Hypothalamus (tissue), 51 donors: ENCODE measurements at places on chromosomes 11 and 22.

- DNase-seq: no peak
Measured at GRCh38 chr22:26308467-26308866, 120.6 kb upstream of the ASPHD2 start.

DNA sequence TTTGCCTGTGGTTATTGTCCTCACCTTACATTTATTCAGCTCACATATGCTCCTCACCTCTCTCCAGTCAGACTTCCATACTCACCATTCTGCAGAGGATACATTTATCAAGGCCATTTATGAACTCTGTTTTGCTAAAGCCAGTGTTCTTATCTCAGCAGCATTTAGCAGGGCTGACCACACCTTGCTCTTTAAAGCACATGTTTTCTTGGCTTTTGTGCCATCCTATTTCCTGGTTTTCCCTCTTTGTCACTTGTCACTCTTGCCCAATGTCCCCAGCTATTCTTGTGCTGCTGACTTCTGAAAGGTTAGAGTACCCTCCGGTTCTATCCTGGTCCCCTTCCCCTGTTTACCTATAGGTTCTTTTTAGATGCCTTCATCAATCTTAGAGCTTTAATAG, 446.6 kb downstream of the NELL1 start:
- no peak for DNase-seq

- no peak for DNase-seq
Measured at GRCh38 chr22:49488943-49489342, 338.7 kb downstream of the BRD1 start.

DNA sequence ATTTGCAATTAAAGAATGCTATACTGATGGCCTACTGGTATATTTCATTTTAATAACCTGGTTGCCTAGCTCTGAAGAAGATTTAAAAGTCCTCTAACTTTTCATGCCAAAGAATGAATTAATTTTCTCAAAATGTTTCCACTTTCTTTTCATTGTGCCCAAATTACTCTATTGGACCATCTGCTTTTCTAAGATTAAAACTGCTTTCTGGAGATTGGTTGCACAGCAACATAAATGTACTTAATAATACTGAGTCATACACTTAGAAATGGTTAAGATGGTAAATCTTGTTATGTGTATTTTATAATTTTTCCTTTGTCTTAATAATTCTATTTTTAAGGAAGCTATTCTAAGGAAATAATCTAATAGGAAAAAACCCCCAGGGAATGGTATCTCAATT, 150.2 kb downstream of the SWAP70 start:
- DNase-seq: no peak

GRCh38 chr11:61654397-61654829, 25.8 kb upstream of the DAGLA start:
- DNase-seq: no peak

DNA sequence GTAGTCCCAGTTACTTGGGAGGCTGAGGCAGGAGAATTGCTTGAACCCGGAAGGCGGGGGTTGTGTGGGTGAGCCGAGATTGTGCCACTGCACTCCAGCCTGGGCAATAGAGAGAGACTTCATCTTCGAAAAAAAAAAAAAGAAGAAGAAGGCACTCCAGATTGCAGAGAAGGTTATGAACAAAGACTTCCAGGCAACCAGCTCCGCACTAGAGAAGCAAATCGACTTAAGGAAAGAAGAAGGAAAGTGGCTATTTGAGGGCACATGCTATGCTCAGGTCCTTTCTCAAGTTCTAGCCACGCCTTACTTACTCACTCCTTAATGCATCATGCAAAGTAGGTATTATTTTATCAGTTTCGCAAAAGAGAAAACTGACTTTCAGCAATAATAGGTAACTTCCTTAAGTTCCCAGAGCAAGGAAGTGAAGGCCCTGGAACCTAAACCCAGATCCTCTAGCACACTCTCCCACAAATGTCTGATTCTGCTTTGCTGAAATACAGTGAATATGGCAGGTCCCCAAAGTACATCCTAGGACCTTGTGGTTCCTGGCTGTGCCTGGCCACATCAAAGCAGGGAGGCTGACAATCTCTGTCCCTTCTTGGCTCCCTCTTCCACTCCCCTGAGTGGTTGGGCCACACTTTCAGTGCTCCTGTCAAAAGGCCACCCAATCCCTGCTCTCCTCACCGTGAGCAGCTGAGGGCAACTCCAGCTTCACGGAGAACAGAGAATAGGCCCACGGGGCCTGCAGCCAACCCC, 14.2 kb downstream of the CD3E start:
- no peak for DNase-seq

GRCh38 chr22:19527321-19527721, 3.1 kb upstream of the CLDN5 start:
- DNase-seq: no peak

DNA sequence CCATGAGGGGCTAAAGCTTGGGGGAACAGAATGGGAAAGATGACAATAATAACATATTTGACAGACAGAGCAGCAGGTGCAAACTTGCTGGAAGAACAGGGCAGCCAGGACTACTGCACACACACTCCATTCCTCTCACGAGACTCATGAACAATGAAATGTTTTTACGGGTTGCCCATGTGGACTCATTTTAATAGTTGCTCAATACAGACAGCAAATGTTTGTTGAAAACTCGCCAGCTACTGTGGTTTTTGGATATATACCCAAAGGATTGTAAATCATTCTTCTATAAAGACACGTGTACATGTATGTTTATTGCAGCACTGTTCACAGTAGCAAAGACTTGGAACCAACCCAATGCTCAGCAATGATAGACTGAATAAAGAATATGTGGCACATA, 10.3 kb downstream of the SYT13 start:
- no peak for DNase-seq

- no peak for DNase-seq
Measured at GRCh38 chr22:19508024-19508776, 16.0 kb downstream of the CLDN5 start.

GRCh38 chr11:113334183-113334582, 19.8 kb downstream of the TTC12 start:
- DNase-seq: no peak

DNA sequence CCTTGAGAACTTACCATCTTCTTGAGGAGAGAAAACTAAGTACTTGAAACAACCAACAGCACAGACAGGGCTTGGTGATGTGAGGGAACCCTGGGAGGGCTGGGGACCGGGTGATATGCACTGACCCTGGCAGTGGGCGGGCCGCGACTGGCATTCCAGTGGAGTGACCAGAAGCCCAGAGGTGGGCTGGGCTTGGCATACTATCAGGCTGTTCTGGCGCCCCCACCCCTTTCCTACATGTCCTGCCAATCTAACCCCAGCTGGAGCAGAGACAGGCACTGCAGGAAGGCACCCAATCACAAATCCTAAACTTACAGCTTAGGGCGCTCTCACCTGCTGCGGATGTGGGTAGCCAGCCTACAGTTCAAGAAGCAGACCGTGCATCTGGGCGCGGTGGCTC, 54.0 kb upstream of the GCAT start:
- no peak for DNase-seq

GRCh38 chr22:29306175-29306834, at the start of gene GAS2L1:
Gene GAS2L1, plus strand, starts transcription at chr22:29306650. Its CDS starts 1,456 bp downstream, at chr22:29308106.
- DNase-seq: no peak

- DNase-seq: no peak
Measured at GRCh38 chr11:64861227-64861975, 16.9 kb upstream of the CDC42BPG start.

DNA sequence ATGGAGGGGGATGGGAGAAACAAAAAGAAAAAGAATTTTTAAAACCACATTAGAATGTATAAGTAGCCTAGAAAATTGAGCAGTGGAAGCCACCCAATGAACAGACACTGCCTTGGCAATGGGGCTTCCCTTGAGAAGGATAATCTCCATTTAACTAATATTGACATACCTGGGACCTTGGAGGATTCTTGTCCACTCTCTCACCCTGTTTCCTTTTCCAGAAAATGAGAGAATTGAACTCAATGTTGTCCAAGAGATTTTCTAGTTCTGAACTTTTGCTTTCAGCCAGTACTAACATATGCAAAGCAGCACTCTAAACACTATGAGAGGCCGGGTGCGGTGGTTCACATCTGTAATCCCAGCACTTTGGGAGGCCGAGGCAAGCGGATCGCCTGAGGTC, 524 bp downstream of the MS4A8 start:
- no peak for DNase-seq

- no peak for DNase-seq
Measured at GRCh38 chr11:133386852-133387251, 145.4 kb downstream of the OPCML start.

GRCh38 chr11:64455456-64456261, 96.7 kb downstream of the RPS6KA4 start:
- DNase-seq: no peak

DNA sequence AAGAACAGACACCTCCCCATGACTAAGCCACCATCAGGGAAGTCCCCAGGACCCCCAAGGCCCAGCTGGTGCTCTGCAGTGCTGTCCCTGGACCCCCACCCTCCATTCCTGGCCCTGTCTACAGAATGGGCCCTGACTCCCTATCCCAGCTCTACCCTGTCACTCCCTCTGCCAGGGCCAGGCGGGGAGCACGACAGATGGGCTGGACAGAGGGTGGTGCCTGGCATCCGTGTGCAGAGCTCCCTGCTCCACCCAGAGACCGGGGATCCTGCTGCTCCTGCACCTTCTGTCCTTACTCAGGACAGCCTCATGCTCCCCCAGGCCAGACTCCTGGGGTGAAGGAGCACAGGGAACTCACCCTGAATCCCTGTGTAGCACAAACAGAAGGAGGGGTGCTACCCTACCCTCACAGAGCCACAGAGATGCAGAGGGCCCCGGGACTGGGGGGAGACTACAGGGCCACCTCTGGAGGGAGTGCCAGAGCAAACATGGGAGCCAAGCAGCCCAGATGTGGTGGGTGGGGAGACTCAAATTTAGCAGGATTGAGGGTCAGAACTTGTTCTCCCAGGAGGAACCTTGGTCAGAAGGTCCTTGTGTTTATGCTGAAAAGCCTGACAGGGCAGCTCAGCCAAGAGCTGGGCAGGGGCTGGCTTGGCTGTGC, 2.0 kb downstream of the ARVCF start:
- no peak for DNase-seq

DNA sequence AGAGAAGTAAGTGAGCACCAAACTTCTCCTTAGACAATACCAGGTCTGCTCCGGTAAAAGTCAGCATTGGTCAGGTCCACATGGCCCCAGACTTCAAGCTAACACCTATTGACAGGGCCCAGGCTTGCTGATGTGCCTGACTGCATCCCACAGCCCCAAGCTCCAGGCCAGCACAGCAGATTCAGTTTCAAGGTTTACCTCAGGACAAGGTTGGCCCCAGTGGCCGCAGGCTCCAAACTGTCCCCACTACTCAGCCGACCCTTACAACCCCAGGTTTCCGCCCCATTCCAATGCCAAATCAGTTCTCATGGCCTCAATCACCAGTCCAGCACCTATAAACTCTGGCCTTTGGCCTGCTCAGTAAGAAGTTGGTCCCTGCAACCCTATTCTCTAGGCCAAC, 39.4 kb downstream of the OR4C6 start:
- no peak for DNase-seq

DNA sequence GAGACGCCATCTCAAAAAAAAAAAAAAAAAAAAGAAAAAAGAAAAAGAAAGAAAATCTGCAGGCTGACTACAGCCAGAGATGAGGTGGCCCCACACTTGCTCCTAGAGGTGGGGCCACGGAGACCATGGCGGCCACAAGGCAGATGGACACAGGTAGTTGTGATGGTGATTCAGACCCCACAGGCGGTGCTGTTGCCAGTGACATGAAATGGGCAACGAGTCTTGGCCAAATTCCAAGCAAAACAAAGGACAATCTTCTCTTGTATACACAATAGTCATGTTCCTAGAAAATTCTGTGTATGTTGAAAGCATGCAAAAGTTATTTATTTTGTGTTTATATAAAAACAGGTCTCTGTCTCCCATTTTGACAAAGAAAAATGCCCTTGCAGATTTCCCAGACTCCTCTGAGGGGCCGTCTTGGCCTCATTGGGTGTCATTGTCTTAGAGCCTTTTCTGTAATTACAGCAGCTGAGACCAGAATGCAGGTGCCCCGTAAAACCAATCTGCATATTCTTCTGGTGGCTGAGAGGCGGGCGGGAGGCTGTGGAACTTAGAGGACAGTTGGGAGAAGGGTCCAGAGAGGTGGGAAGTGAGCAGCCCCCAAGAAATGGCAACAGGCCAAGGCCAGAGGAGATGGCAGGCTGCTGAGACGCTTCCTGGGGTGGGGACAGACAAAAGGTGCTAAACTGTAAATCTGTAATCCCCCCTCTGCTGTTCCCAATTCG, 22.5 kb upstream of the DAGLA start:
- no peak for DNase-seq

GRCh38 chr11:74769055-74769707, 20.5 kb downstream of the RNF169 start:
- DNase-seq: no peak

- peak; percentile 5 for DNase-seq
Measured at GRCh38 chr22:36734171-36735058, 30.9 kb upstream of the CACNG2 start.

DNA sequence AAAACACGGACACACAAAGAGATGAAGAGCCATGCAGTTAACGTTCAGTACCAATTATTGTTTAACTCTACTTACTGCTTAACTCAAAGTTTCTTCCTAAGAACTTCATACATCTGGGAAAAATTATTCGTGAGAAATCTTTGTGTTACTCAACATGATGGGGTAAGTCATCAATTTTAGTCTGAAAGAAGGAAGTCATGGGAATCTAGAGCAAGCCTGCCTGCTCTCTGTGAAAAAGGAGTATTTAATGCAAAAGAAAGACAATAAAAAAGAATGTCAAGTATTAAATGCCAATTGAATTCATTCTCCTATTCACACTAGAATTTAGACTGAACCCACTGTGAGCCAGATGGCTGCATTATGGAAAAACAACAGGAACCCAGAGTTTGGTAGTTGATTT, 16.0 kb downstream of the TMEM123 start:
- no peak for DNase-seq

- DNase-seq: no peak
Measured at GRCh38 chr11:118289401-118289800, 15.1 kb upstream of the CD3E start.

- peak; percentile 67 for DNase-seq
Measured at GRCh38 chr11:126607374-126607773, 251.9 kb downstream of the ST3GAL4 start.

DNA sequence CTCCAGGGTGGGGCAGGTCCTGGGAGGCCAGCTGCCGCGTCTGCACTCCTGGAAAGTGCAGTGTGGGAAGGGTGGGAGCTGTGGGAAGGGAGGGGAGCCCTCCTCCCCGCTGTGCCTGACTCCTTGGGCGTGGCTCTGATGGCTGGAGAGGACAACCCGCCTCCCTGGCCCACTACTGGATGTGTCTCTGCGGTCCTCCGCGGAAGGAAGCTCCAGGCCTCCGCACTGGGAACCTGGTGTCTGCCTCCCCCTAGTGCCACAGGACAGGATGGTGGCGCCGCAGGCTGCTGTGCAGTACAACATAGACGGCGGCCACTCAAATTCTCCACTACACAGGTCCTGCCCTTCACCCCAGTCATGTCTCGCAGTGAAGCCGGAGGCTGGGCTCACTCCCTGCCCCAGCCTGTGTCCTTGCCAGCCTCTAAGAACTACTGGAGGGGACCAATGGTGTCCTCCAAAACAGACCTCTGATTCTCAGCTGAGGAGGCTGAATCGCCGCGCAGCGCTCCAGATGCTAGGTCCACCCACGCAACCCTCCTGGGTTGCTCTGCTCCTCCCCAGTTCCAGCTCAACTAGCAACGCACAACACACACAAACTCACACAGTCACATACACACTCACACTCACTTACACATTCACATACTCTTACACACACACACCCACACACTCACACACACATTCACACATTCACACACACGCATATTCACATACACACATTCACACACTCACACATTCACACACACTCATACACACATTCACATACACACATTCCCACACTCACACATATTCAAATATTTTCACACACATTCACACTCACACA, 12.4 kb upstream of the DSCAML1 start:
- peak; percentile 60 for DNase-seq

GRCh38 chr11:123545726-123546270, 108.6 kb downstream of the SCN3B start:
- no peak for DNase-seq
